ENCODE measurements at places on chromosomes 4 and X.

DNA sequence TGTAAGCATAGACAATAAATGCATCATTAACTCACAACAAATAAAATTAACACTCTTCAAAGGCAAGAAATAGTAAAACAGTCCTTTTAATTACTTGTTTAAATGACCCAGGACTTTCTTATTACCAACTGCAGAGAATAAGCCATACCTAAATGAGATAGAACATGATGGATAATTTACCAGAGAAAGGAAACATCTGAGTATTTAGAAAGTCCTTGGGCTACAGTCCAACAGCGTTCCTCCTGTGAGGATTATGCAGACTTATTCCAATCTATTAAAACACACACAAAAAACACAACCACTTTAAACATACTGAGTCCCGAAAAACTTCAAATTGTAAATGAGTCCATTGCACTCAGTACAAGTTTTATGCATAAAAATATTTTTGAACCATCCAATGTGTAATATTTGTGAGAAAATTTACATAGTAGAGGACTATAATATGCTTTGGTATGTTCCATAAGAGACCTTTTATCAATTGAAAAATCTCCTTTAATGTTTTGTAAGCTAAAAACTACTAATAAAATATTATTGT lies 129.2 kb downstream of the NR3C2 start:
- no peak for DNase-seq

DNA sequence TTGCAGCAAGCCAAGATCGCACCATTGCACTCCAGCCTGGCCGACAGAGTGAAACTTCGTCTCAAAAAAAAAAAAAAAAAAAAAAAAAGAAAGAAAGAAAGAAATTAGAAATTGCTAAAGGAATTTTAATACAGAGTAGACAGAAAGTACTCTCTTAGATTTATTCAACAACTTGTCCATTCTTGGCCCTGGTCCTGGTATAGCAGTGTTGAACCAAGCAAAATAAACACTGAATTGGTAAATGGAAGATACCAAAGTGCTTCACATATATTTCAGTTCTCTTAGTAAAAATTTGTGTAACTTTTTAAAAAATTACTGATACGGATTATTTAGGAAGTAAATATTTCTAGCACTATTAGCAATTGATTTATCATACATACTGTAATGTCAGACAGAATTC lies 165.9 kb upstream of the TLL1 start:
- no peak for DNase-seq

GRCh38 chr4:173289353-173289727 lies 44.8 kb downstream of the HMGB2 start:
- DNase-seq = no peak

GRCh38 chrX:103776546-103776945 lies at the start of gene PLP1:
PLP1 (plus strand) TSS chrX:103776840; CDS start chrX:103776996, 156 bp downstream.
- DNase-seq = no peak

- DNase-seq = no peak
These were observed 624.2 kb downstream of the GLUD2 start for GRCh38 chrX:121671649-121672048.

GRCh38 chr4:77501851-77502250 lies 103.8 kb upstream of the CXCL13 start:
- DNase-seq = no peak

- DNase-seq = no peak
These were observed 620.8 kb upstream of the ADGRL3 start for GRCh38 chr4:60579335-60579734.

Data from GM12892 (cell line).